AG04449 (cell line): ENCODE measurements at places on chromosomes 1 and 21.

- DNase-seq, result no peak
Measured at GRCh38 chr1:44707959-44708831, 22.8 kb downstream of the RNU5D-1 start.

GRCh38 chr1:229480495-229480894 lies 27.6 kb downstream of the NUP133 start:
- DNase-seq, result no peak

- no peak for DNase-seq
Measured at GRCh38 chr1:114502080-114502479, 8.9 kb downstream of the TRIM33 start.

- DNase-seq, result no peak
Measured at GRCh38 chr1:181317261-181317930, 165.9 kb upstream of the CACNA1E start.

DNA sequence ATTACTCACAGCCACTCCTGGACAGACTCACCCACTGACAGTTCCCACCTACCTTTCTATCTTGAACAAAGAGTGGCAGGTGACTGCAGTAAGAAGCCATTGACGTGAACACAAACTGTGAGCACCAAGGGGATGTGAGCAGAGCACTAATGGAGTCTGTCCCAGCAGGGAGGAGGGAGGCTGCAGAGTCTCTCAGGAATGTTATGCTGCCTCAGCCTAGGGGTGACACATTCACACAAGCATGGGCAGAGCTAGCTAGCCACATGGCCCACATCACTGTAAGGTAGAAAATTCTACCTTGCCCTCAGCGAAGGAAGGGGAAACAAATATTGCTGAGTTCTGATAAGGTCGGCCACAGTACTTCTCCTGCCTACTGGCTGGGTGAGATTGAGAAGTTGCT lies 56.8 kb upstream of the PTGFRN start:
- DNase-seq, result no peak

DNA sequence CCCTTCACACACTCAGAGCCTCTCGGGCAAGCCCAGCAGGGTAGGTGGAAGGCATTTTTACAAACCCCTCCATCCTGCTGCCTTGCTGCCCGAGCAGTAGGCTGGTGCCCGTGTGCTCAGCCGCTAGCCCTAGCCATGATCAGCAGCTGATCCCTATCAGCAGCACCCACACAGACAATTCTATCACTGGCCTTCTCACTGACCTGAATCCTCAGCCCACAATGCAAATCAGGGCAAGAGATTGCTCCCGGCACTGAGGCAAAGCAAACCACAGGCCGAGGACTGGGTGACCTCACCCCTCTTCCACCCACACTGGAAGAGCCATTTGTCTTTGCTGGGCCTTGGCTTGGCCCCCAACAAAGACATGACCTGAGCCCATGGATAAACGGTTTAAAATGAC lies 895 bp upstream of the PDZK1 start:
- no peak for DNase-seq

DNA sequence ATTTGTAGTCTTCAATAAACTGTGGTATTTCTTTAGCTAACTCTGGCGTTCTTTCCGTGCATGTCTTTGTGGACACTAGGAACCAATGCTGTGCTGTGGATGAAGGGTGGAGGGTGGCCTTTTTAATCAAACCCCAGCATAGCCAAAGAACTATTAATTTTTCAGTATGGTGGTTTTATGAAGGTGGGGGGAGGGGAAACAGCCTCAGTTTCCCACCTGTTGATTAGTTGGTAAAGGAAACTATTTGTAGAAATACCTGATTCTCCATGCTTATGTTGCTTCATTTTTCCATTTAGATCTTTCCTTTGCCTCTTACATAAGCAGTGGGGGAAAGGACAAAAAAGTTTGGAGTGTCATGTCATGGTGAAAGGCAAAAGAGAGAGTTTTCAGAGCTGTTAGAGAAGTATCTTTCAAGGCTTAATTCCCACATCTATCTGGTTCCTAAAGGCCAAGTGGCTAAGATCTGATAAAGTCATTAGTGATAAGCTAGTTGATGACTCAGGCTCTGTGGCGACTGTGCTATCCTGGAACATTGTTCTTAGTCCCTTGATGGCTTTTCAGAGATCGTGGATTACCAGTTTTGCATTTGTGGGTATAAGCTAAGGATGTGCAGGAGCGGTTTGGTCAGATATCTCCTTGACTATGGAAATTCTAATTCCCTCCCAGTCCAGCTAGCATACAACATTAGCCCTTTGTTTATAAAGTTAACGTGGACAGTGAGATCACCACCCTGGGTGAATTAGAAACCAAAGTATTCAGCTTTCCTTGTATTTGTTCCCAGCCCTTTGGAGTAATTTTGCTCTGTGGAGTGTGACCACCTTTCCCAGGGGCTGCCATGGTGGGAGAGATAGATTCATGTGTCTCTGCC lies 8.7 kb upstream of the HAX1 start:
- no peak for DNase-seq

GRCh38 chr1:232767305-232768074 lies 37.7 kb upstream of the MAP10 start:
- DNase-seq, result no peak

- DNase-seq, result no peak
Measured at GRCh38 chr1:245694753-245695195, 540.0 kb downstream of the KIF26B start.
